GM12864 (cell line): ENCODE measurements at places on chromosomes 5 and 9.

- no peak for DNase-seq
These were observed 4.6 kb upstream of the ERAP2 start for GRCh38 chr5:96871686-96872085.

- no peak for DNase-seq
These were observed 128.1 kb downstream of the ACTL7B start for GRCh38 chr9:108727580-108728111.

DNA sequence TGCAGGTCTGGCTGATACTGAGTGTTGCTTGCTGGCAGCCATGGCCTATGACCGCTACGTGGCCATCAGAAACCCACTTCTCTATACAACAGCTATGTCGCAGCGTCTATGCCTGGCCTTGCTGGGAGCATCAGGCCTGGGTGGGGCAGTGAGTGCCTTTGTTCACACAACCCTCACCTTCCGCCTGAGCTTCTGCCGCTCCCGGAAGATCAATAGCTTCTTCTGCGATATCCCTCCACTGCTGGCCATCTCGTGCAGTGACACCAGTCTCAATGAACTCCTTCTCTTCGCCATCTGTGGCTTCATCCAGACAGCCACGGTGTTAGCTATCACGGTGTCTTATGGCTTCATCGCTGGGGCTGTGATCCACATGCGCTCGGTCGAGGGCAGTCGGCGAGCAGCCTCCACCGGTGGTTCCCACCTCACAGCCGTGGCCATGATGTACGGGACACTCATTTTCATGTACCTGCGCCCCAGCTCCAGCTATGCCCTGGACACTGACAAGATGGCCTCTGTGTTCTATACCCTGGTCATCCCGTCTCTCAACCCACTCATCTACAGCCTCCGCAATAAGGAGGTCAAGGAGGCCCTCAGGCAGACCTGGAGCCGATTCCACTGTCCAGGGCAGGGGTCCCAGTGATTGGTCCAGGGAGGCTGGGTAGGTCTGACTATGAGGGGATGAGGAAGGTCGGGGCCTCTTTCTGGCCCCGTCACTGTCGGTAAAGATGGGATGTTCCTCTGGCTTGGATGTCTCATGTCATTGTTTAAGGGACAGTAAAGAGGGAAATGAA lies 718 bp downstream of the OR5C1 start:
- DNase-seq = no peak

DNA sequence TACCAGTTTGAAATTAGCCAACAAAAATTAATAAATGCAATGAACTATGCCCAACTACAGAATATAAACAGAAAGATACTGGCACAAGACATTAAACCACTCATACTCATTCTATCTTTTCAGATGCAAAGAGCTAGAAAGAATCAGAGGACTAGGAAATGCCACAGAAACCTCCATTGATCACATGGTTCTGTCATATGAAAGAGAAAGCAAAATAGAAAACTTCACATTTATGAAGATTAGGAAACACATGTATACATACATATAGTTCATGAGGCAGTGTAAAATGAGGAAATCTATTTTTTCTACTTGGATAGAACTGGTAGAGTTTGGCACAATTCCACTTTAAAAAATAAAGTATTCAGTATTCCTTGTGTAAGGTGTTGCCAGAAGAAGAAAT lies 275.1 kb upstream of the PTGER4 start:
- DNase-seq = no peak

GRCh38 chr9:92278110-92278509 lies 15.4 kb downstream of the IARS1 start:
- DNase-seq = no peak

GRCh38 chr5:32241034-32241783 lies 67.1 kb upstream of the GOLPH3 start:
- no peak for DNase-seq

DNA sequence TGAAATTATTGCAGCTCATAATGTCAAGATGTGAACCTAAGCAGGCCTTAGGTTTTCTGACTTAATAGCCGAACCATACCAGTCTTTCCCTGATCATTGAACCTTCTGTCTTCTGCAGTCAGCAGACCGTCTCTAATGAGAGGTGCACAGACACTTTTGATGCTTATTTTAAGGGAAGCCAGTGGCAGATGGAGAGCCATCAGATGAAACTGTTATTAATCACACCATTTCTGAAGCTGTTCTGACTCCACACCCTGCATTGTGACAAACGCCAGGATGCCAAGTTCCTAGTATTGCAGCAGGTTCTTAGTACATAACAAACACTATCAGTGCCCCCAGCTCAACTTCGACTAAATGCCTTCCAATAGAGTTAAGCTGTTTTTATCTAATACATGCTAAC lies 43.0 kb downstream of the PIK3R1 start:
- no peak for DNase-seq

DNA sequence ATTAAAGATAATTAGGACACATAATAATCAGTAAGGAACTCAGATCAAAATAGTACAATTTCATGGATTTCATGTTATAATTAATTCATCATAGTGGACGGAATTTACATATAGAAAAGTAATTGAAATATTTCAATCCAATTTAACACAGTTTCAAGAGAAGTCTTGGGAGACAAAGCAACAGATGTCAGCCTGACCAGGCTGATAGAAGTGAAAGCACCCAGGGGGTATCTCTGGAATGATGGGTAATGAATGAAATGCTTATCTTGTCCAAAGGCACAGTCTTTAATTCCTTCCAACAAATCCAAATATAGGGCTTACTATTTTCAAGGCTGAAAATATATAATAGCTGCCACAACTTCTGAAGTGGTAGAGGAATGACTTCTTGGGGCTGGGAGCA lies 629.3 kb upstream of the RGMB start:
- DNase-seq = no peak

DNA sequence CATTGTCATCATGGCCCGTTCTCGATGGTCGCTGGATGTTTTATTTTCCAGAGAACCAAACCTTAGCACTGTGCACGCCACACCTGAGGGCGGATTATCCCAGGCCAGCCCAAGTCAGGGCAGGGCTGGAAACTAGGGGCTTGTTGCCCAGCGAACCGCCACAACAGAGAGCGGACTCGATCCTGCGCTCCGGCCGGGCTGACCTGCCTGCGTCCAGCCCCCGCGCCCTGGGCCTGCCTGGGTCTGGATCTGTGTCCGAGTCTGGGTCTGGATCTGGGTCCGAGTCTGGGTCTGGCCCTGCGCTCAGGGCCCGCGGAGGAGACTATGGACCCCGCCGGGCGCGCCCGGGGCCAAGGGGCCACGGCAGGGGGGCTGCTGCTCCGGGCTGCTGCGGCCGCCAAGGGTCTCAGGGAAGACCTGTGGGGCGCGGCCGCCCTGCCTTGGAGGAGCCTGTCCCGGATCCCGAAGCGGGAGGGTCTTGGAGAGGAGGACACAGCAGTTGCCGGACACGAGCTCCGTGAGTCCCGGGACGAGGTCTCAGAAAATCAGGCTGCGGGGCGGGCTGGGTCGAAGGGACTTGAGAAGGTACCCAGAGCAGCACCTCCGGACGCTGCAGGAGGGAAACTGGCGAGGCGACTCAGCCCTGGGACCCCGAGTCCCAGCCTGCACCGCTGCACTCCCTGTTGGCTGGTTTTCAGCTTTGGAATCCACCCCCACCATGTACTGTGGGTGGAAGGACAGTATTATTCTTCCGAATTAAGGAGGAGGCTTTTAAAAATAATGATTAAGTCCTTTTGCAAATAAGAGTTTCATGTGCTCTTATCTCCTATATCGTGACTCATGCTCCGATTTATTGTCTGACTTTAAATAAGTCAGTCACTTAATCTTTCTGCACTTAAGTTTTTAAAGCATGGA lies at the start of gene ANKDD1B:
Gene ANKDD1B, plus strand, starts transcription at position 143 of the 915 bp plus-strand sequence. Its CDS starts 182 bp downstream, at position 325.
- DNase-seq = no peak

DNA sequence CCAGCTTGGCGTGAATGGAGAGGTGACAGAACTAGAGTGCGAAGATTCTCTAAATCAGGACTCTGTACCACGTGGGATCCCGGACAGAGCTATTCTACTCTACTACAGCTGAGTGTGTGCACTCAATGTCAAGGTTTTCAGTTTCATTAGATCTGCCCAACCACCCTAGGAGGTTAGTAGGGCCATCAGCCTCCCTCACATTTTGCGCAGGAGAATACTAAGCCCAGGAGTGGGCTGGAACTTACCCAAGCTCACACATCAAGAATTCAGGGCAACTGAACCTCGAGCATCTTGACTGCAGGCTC lies 68.3 kb upstream of the TBC1D2 start:
- no peak for DNase-seq

- no peak for DNase-seq
These were observed 1.7 kb downstream of the DENND4C start for GRCh38 chr9:19231904-19232822.

GRCh38 chr9:128397831-128398230 lies 22.8 kb upstream of the CERCAM start:
- DNase-seq = no peak

DNA sequence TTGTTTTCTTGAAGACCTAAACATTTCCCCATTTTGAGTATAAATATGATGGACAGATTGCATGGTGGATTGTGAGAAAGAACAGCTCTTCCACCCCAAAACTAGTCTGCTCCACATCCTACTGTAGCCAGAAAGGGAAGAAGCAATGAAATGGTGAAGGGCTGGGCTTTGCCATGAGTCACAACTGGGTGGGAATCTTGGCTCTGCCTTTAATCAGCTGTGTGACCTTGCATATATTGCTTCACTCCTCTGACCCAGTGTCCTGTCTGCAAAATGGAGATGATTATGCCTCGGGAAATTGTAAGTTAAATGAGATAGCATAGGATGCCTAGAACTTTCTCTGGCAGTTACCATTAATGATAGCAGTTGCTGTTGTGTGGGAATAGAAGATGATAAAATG lies 101.9 kb downstream of the PDE8B start:
- DNase-seq = no peak

DNA sequence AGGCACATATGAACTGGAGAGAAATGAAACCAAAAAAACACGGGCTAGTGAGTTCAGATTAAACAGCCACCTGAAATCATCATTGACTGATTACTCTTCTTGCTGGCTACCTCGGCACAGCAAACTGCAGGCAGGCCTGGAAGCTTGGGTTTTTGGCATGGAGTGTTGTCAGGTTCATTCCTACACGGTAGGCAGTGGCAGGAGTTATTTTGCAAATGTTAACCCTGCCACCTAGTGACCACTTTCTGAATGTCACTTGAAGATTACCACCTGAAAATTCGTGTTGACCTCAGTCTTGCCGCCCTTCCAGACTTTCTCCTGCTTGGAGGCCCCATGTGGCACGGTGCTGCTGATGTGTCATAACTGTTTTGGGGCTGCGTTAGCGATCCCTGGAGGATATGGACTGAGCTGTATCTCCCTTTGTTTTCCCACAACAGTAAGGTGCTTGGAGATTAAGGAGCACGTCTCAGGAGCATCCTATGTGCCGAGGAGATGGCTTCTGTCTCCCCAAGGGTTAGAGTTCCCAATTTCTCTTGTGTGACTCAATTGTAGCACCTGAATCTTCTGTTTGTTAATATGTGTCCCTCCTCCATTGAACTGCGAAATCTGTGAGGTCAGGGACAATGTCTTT lies 12.7 kb upstream of the CD180 start:
- DNase-seq = no peak
